ENCODE measurements at places on chromosomes 1 and 21. TPM values are rescaled to one million over a fixed set of nuclear protein-coding genes. Genes with fewer than 3 reads are reported as not detected.

DNA sequence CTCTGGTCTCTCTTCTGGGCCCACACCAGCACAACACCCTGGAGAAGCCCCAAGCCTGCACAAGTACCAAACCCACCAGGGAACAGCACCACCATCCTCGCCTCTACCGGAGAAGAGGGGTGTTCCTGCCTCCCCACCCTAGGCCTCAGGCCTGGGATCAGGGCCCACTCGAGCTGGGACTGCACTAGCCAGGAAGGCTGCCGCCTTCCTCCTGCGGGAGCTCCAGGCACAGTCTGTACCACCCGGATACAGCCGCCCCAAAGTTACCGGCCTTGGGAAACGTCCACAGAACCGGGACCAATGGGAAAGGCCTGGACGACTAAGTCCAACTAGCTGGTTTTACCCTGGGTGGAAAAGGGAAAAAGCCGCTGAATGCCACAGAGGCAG, 3.4 kb downstream of the TAL1 start:
- DNase-seq: no peak

GRCh38 chr1:173663159-173663558, 6.5 kb downstream of the ANKRD45 start:
- no peak for DNase-seq

Gene OSCP1
- 2.2 TPM for total RNA-seq

Gene PPIE
- total RNA-seq: 70.4 TPM

Gene C1orf115
- total RNA-seq: 0.63 TPM

Gene HMCN1
- not detected for total RNA-seq

Measured in activated CD4-positive, alpha-beta T cell treated with anti-CD3 and anti-CD28 coated beads for 36 hours (primary cell).